ENCODE measurements at places on chromosomes 4 and X.

- no peak for DNase-seq
Observed at GRCh38 chr4:180081072-180081471, 2162.1 kb upstream of the TENM3 start.

DNA sequence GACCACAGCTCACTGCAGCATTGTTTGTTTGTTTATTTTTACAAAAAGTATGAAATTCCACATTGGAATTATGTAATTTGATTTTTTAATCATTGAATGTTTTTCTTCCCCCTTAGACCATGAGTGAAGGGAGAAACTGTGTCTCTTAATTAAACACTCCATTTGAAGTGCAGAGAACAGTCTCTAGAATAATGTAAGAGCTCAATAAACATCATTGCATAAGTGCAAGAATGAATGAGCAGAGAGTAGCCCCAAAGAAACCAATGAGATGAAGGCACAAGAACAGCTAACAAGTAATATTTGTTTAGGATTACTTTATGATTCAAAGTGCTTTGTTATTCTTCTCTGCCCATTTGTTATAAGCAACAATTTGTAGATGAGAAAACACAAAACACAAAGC is 921.3 kb upstream of the LCORL start:
- no peak for DNase-seq

DNA sequence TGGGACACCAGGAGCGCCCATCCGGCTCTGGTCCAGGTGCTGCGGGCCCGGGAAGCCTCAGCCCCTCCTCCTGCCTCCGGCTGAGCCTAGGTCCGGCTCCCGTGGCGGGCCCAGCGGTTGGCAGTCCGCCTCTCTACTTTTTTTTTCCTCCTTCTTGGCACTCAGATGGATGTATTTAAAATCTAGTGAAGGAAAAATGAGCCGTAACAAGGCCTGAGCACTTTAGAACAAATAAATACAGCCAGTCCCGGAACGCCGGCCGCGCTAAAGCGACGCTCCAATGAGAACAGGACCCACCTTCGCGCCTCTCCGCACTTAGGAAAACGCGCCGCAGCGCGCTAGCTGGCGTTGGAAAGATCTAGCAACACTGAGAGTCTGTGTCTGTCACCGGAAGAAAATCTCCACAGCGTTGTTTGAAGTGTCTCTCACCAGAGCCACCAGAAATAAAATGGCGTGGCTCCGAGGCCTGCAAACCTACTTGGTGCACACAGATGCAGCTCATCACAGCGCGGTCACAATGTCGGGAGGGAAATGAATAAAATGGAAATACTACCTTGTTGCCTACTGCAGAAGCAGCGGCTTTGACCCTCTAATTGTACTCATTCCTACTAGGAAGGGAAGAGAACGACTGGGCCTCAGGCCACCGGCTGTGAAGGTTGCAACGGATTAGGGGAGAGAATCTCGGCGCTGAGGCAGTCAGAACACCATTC is 4.7 kb downstream of the NEUROG2 start:
- no peak for DNase-seq

GRCh38 chr4:174259580-174259979 is 23.9 kb downstream of the FBXO8 start:
- DNase-seq, result no peak

DNA sequence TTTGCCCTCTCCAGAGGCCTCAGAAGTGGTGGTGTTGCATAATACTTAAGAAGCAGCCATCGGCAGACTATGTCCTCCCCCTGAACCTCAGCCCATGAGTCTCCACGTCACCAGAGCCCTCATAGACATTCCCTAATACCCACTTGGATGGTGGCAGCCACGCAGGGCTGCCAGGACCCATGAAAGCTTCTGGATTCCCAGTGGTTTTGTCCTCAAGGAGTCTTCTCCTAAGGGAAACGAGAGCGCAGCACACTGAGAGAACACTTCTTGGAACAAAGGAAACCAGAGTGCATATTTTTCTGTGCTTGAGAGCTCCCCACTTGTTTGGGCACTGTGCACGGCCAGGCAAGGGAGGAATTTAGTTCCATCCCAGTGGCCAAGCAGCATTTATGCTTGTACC is 204.1 kb upstream of the DMD start:
- DNase-seq, result no peak

GRCh38 chr4:165502916-165503907 is 124.4 kb downstream of the CPE start:
- no peak for DNase-seq

GRCh38 chr4:55793479-55793878 is 26.1 kb upstream of the EXOC1L start:
- no peak for DNase-seq
